Parietal lobe (tissue), 2 donors: ENCODE measurements at places on chromosomes 7 and 10. TPM values are rescaled to one million over a fixed set of nuclear protein-coding genes. Genes with fewer than 3 reads are reported as not detected.

The CPA4 gene
- not detected for total RNA-seq

The CALY gene
- total RNA-seq: 13.5 TPM

The WDFY4 gene
- 0.94 TPM for total RNA-seq

The RTKN2 gene
- 9.7 TPM for total RNA-seq

The AGFG2 gene
- 4.7 TPM for total RNA-seq

The PLXNA4 gene
- 227 TPM for total RNA-seq
